ENCODE measurements at places on chromosomes 13 and 19.
A peak's percentile ranks its signal among the peaks of the same experiment; 100 is the strongest.

- no peak for DNase-seq
Measured at GRCh38 chr13:33874871-33875270, 56.9 kb downstream of the RFC3 start.

- no peak for DNase-seq
Measured at GRCh38 chr19:47701717-47702552, 11.3 kb upstream of the EHD2 start.

GRCh38 chr13:47459512-47459911 is 541.6 kb downstream of the SUCLA2 start:
- DNase-seq, result no peak

- no peak for DNase-seq
Measured at GRCh38 chr19:38195237-38195636, 28.8 kb downstream of the DPF1 start.

- DNase-seq, result no peak
Measured at GRCh38 chr19:1105008-1105872, 1.4 kb downstream of the GPX4 start.

DNA sequence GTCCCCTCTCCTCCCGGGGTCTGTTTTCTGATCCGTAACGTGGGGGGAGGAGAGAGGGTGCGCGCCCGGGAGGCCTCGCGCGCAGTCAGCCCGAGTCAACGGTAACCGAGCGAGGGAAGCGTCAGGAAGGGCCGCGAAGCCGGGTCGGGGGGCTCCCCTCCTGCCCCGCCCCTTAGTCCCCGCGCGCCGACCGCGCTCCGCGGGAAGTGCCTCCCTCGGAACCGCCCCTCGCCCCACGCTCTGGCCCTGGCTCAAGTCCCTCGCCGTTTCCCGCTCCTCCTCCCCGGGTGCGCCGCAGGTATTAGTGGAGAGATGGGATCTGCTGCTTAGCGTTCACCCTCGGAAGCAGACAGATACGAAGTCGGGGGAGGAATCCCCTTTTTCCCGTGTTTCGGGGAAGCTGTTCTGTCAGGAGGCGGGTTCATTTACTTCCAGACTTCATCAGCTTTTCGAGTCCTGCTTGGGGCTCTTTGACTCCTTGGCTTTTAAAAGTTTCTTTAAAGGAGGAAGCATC is 770 bp downstream of the HNRNPM start:
- peak; percentile 2 for DNase-seq

- no peak for DNase-seq
Measured at GRCh38 chr19:48500830-48501493, 10.7 kb downstream of the LMTK3 start.

DNA sequence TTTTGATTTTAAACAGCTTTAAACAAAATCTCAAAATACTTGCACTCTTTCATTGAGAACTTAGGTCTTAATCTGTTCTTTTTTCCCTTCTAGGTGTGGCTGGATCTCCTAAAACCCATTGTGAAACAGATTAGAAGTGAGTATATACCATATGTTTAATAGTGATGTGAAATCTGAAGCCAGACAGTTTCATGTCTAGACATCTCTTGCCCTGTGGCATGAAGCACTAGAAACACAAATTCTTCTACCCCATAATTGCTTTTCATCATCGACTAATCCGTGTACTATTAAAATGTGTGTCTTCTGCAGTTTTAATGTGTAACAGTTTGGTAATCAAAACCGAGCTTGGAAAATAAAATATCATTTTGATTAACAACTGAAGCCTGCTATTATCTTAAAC is 188.2 kb upstream of the RNF113B start:
- no peak for DNase-seq

- no peak for DNase-seq
Measured at GRCh38 chr13:72820156-72820897, 38.4 kb downstream of the PIBF1 start.

DNA sequence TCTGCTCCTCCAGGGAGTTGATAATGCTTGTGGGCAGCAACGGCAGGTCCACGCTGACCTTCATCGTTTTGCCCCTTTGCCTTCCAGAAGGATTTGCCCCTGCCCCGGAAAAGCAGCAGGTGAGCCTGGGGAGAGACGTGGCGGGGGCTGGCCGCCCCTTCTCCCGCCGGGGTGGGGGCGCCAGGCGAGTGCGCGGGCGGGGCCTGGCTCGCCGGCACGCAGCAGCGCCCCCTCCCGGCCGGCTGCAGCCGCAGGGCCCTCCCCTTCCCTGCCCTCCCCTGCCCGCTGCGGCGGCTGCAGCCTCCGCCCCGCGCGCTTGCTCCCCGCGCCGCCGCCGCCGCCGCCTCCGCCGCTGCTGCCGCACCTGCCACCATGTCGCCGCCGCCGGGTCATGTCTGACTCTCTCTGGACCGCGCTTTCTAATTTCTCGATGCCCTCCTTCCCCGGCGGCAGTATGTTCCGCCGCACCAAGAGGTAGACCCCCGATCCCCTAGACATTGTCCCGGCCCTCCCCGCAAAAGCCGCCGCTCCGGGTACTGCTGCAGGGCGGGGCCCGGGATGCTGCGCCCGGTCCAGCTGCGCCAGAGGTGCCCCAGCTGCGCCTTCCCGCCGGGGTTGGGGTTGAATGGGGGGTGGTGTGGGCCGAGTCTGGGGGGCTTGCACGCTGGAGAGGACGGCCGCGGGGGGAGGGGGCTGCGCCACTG is at the start of gene MAST1:
TSS of gene MAST1 (plus strand) at position 334 of the 704 bp plus-strand sequence. CDS start at position 392, 58 bp downstream.
- no peak for DNase-seq

- DNase-seq, result no peak
Measured at GRCh38 chr19:55801416-55801815, 30.4 kb downstream of the NLRP11 start.

GRCh38 chr13:58992478-58993042 is 1171.2 kb downstream of the DIAPH3 start:
- no peak for DNase-seq

DNA sequence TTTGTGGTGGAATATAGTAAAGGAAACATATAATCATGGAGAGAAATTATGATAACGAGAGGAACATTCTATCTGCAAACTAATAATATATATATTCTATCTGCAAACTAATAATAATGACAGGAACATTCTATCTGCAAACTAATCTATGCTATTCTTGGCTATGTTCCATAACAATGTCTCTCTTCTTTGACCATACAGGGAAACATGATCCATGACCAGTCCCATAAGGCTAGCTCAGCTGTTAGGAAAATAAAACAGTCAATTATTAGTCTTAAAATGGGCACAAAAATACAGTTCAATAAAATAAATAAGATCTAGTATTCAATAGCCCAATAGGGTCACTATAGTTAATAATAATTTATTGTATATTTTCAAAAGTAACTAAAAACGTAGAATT is 707.8 kb upstream of the PCDH20 start:
- no peak for DNase-seq

DNA sequence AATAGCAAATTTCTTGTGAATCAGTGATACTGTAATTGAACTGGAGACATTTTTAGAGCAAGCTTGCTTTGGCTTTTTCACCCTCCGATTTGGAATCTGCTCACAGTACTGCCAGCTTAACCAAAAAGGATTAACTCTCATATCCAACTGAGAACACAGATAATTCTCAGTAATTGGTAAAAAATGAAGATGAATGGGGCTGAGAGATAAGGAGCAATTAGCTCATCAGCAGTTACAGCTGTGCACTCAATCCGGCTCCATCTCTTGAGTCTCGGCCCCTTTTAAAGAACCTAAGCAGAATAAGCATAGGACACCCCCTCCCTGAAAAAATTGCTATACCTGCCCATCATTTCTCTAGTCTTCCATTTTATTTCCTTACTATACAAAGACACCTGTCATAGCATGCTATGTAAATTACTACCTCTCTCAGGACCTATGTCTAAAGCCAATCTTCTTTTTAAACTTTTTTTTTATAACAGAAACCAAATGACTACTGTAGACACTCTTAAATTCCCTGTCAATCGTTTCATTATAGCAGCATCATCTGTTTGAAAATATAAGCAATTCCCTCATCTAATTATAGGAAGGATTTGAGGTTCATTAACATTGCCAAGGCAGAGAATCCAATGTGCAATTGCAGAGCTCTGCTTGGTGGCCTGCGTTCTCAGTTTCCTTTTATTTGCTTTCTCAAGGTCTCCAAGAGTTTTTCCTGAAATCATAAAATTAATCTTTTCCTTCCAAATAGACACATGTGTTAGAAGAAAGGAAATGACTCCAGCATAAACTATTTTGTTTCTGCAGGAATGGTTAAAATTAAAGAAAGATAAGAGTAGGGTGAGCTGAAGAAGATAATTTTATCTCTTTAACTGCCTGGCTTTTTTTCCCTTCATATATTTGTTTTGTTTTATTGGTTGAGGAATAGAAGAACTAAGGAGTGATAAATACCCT is 242.1 kb downstream of the DACH1 start:
- no peak for DNase-seq

GRCh38 chr19:7943444-7944176 is at the start of gene TIMM44:
Gene TIMM44, minus strand, starts transcription at chr19:7943666. Its CDS starts 15 bp downstream, at chr19:7943651.
- peak; percentile 98 for DNase-seq

GRCh38 chr19:56105090-56105701 is 15.9 kb downstream of the ZNF787 start:
- peak; percentile 22 for DNase-seq

DNA sequence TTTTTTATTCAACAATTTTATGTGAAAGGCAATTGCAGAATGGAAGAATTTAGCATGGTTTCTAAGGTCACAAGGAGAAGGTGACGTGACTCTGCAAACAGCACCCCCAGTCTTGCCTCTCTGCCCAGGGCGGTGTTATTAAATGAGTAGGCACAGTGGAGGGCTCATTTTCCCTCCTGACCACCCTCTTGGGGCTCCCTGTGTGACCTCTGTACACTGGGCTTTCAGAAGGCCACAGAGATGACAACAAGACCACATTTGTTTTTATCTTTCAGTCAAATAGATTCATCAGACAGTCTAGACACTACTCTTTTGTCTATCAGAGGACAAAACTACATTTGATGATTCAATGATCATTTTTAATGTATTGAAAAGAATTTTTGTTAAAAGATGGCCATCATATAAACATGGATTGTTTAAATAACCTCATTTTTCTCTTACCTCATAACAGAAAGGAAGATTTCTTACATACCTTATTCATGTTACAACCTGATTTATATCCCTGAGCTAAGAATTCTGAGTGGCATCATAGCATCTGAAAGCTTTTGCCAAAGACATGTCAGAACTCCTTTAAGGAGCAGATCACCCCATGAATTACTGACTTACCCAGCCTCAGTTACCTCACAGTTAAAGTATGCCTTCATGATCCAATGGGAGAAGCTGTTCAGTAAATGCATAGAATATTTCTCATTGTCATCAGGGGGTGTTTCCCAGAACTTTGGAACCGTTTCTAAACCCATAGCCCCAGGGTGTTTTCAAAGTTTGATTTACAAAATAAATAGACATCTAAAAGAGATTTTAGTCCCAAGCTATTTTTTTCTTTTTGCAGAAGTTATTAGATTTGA is 184.0 kb upstream of the RFC3 start:
- DNase-seq, result no peak

GRCh38 chr19:6458695-6459261 is 814 bp downstream of the SLC25A23 start:
- DNase-seq, result no peak

GRCh38 chr13:52847322-52847681 is 1.1 kb downstream of the PCDH8 start:
- DNase-seq, result no peak

DNA sequence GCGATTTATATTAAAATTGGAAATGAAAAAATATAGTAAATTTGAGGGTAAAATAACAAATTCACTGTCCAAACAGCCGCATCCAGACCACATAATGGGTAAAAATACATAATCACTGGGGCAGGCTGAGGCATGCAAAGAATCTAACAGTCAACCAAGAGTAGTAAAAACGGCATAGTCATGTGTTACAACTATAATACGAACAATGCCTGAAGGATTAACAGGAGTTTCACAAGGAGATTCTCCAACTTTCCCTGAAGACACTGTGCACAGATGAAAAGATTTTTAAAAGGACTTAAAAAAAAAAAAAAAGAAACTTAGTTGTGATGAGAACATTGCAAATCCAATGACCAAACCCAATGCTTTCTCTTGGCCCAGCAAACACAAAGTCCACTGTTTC is 20.4 kb upstream of the ATXN8OS start:
- DNase-seq, result no peak
